Caki2 (cell line): ENCODE measurements at places on chromosomes 1 and 21.
A peak's percentile ranks its signal among the peaks of the same experiment; 100 is the strongest.

- no peak for DNase-seq
These were observed 3.1 kb downstream of the UBR4 start for GRCh38 chr1:19206947-19207346.

GRCh38 chr1:14599800-14600199, 1.3 kb downstream of the KAZN start:
- no peak for DNase-seq

GRCh38 chr1:147218606-147219005, 6.5 kb downstream of the FMO5 start:
- DNase-seq: no peak

DNA sequence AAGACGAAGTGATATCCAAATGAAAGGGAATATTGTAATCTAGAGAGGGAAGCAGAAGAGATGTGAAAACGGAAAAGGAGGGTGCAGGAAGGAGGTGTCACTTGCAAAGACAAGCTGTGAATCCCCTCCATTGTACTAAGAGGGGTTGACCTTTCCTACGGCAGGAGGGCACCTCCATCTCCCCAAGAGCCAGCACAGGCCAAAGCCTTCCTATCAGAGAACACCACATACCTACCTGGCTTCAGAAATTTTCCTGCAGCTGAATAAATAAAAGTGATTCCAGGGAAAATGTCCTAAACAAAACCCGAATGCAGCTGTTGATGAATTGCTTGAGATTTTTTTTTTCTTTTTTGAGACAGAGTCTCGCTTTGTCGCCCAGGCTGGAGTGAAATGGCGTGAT, 14.3 kb downstream of the KANK4 start:
- DNase-seq: no peak

- DNase-seq: no peak
These were observed 92.5 kb downstream of the ITSN1 start for GRCh38 chr21:33734818-33735217.

GRCh38 chr1:32623775-32624174, 26.6 kb downstream of the ZBTB8OS start:
- no peak for DNase-seq

GRCh38 chr1:226485192-226485591, 63.4 kb upstream of the STUM start:
- DNase-seq: no peak

GRCh38 chr1:109639063-109639840, 16.6 kb upstream of the GSTM4 start:
- DNase-seq: no peak

DNA sequence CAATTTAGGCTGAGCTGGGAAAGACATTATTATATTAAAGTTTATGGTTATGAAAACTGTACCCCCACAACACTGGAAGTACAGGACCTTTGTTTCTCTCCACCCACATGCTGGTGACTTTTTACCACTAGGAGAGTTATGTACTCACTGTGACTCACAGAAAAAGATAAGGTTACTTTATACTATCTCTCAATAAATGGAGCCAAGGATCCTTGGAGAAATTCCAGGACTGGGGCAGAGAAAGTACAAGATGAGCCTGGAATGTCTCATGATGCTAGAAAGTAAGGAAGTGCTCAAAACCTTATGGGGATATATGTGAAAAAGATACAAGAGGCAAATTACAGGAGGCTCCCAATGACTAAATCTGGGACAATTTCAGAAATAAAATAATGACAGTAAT, 63.9 kb upstream of the C1orf105 start:
- peak; percentile 78 for DNase-seq

- no peak for DNase-seq
These were observed 2.1 kb upstream of the SLC45A1 start for GRCh38 chr1:8315573-8316475.

GRCh38 chr1:9861360-9861759, 37.6 kb upstream of the CLSTN1 start:
- no peak for DNase-seq

DNA sequence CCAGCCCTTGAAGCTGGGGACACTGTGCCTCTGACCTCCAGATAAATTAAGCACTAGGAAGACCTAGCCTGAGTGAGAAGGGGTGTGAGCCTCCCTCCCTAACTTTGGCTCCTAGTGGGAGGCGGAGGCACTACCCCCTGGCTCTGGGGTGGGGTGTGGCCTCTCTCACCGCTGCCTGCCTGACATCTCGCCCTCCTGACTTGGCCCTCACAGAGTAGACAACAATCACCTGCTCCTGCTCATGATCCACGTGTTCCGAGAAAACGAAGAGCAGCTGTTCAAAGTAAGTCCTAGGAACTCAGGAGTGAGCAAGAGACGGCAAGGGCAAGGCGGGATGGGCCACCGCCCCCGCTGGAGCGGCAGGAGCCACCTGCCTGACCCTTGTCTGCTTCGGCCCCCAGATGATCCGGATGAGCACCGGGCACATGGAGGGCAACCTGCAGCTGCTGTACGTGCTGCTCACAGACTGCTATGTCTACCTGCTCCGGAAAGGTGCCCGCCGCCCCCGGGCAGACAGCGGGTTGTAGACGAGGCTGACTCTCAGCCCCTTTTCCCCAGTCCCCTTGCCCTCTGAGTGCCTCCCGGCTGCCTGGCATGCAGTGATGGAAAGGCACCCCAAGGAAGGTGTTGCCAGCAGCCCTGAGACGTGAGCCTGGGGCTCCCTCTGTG, 8.1 kb upstream of the SLC25A34 start:
- no peak for DNase-seq

GRCh38 chr1:198880397-198880796, 241.6 kb downstream of the PTPRC start:
- DNase-seq: no peak

GRCh38 chr21:40819071-40819900, 27.7 kb downstream of the DSCAM start:
- no peak for DNase-seq

- peak; percentile 61 for DNase-seq
These were observed 1266.0 kb upstream of the ADGRL2 start for GRCh38 chr1:80534606-80535360.

DNA sequence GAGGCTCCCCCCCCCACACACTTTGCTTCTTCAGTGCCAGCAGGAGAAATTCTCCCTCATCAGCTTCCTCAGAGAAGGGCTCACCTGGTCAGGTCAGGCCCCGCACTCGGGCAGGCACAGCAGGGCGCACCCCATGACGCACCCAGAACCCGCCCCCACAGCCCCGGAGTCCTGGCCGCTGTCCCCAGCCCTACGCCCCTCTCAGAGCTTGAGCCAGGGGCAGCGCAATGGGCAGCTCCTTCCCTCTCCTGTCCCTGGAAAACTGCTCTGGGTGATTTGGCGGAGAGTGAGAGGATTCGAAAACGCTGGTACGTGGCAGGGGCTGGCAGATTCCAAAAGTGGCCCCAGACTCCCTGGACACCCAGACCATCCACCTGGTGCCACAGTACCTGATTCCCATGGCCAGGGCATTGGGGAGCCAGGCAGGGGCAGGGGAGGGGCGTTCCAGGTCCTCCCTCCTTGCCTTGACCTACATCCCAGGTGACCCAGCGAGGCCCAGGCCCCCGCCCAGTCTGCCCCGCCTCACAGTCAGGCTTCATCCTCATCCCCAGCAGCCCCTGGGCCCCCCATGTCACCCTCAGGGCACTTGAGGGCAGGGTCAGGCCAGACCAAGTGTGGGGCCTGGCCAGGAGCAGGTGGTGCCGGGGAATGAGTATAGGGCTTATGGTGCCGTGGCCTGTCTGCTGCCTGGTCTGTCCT, 23.7 kb downstream of the RRP1 start:
- DNase-seq: no peak

GRCh38 chr1:39919545-39919944, 17.8 kb upstream of the MYCL start:
- DNase-seq: peak; percentile 58

DNA sequence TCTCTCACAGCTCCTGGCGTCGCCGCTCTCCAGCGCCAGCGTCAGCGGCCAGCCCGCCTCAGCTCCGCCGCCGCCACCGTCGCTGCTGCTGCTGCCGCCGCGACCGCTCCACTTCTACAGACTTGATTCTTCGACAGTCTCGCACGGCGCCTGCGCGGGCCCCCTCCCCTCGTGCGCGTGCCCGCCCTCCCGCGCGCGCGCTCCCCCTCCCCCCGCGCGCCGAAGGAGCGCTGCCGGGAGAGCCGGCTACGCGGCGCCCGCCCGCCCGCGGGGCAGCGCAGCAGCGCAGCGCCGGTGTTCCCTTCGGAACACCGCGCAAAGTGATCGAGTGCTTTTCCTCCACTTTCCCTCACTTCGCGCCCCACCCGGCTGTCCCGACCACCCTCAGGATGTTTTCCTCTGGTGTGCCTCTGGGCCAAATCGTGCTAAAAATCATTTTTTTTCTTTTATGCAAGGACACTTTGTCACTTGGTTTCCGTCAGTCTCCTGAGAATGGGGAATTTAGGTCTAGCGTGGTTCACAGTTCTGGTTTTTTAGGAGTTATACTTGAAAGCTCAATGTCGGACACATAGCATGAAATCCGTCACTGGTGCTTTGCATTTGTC, at the start of gene IRF2BP2:
IRF2BP2 (minus strand) TSS at position 118 of the 605 bp plus-strand sequence. CDS start 684 bp downstream, outside the sequence.
- peak; percentile 69 for DNase-seq
